ENCODE measurements at places on chromosomes 7 and 10. TPM values are rescaled to one million over a fixed set of nuclear protein-coding genes. Genes with fewer than 3 reads are reported as not detected.

- DNase-seq = no peak
These were observed 33.9 kb upstream of the TSPAN13 start for GRCh38 chr7:16719699-16720098.

DNA sequence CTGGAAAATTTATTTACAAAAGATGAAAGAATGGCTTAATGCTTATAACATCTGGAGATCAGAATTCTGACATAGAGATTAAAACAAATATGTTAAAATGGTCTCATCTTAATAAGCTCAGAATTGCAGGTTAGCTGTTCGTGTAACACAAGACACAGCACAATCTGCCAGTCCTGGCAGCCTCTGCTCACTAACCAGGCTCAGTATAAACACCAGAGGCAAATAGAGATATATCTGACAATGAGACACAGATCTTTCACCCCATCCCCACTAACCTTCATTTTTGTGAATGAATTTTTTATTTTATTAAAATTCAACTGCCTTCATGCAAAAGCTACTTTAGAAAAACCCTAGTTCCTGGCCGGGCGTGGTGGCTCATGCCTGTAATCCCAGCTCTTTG lies 51.8 kb downstream of the RELN start:
- no peak for DNase-seq

DNA sequence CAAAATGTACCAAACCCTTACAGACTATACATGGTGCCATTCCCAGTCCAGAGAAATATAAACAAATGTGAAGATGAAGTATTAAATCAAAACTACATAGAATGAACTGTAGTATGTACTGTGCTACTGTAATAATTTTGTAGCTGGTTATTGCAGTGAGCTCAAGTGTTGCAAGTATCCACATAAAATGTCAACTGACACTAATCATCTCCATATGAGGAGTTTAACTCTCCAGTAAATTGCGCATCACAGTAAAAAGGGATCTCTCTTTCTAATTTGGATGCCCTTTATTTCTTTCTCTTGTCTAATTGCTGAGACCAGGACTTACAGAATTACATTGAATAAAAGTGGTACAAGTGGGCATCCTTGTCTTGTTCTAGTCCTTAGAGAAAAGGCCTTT lies 165.5 kb downstream of the CPED1 start:
- no peak for DNase-seq

Gene ZNF425
- total RNA-seq = 3.5 TPM

- DNase-seq = peak; percentile 74
These were observed 256.7 kb downstream of the AGMO start for GRCh38 chr7:15305002-15305600.

Gene PHYHIPL
- under 0.01 TPM for total RNA-seq

Gene ERVW-1
- not detected for total RNA-seq

Gene NUTM2B
- 0.33 TPM for total RNA-seq

Gene FAM237B
- not detected for total RNA-seq

Gene TMEM184A
- 0.05 TPM for total RNA-seq

DNA sequence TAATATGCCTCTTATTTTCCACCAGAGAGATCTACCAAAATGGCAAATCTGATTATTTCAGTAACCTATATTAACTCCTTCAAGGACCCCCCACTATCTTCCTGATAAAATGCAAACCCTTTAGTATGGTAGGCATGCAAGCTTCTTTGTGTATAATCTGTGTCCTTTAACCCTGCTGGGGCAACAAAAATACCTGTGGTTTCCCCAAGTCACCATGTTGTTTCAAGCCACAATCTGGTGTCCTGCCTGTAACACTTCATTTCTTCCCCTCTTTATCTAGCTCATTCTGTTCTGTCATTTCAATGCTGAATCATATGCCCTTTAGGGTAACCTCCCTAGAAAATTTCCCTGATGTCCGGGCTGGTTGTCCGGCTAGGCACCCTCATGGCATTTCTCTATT lies 5.3 kb downstream of the CALCR start:
- DNase-seq = no peak

Gene CXCL12
- total RNA-seq = 2.9 TPM

DNA sequence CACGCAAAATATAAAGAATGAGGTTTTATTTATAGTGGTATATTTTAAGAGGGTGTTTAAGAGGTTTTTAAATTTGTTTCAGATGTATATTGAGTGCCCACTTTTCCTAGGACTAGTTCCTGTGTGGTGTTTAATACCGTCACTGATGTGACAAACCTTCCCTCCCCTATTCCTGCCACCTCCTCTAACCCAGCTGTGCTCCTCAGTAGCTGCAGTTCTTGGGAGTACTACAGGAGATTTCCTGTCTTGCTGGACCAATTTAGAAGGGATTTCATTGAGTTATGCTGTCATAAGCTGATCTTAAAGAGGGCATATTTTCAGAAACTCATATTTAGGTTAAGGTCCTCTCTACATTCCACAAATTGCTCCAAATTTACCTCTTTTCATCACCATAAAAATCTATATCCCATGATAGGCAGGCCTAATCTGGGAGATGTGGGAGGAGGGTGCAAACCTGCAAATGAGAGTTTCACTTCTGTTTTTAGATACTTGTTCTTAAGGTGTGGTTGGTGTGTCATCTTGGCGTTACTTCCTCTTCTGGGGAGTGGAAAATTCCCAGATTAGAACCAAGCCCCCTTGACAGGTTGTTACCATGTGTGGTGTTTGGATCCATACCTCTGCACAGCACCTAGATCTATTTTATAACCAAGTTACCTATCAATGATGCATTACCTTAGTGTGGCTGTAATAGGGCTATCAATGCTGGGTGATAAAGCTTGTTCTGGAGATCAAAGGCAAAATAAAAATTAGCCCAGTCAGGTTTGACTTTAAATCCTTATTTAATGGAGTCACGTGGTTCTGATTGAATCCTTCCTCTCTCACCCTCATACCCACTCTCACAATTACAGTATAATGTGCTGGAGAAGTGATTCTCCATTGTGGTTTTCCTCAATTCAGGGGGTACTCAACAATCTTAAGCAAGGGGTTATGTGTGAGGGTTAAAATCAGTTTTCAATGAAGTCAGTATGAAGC lies 141.1 kb downstream of the CDK14 start:
- DNase-seq = no peak

- no peak for DNase-seq
These were observed 15.4 kb downstream of the PRF1 start for GRCh38 chr10:70587045-70587658.

Gene IFRD1
- 55.5 TPM for total RNA-seq

GRCh38 chr10:112711366-112711765 lies 238.7 kb upstream of the TCF7L2 start:
- no peak for DNase-seq

DNA sequence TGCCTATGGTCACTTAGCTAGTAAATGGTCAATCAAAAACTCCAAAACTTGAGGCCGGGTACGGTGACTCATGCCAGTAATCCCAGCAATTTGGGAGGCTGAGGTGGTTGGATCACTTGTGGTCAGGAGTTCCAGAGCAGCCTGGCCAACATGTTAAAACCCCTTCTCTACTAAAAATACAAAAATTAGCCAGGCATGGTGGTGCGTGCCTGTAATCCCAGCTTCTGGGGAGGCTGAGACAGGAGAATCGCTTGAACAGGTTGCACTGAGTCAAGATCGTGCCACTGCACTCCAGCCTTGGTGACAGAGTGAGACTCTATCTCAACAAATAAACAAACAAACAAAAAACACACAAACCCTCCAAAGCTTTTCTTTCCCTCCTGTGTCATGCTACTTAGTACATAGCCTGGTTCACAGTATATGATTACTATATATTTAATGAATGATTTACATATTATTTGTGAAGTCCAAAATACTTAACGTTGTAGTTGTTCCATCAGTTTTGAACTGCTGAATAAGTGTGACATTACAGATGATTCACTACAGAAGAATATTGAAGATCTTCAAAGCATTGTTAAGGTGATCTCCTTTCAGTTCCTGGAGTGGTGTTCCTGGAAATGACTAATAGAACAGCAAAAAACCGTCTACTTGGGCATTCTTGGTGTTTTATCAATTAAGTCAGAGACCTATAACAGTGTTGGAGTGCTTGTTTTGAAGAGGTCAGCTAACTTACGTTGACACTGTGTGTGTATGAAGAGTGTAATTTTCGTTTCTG lies 72.9 kb downstream of the ADK start:
- DNase-seq = peak; percentile 85

Gene ETV1
- 5.6 TPM for total RNA-seq

Gene OLAH
- 0.33 TPM for total RNA-seq

- peak; percentile 14 for DNase-seq
These were observed 59.6 kb upstream of the PITRM1 start for GRCh38 chr10:3231951-3232730.

- peak; percentile 39 for DNase-seq
These were observed 7.5 kb upstream of the LRRN3 start for GRCh38 chr7:111083413-111083812.

Gene SLC18A3
- total RNA-seq = not detected

- DNase-seq = no peak
These were observed 286.5 kb downstream of the PTEN start for GRCh38 chr10:88149906-88150305.

Gene TMEM254
- total RNA-seq = 4.9 TPM

- no peak for DNase-seq
These were observed 177.3 kb upstream of the MBL2 start for GRCh38 chr10:52949899-52950298.

GRCh38 chr7:86243171-86243570 lies 400.5 kb upstream of the GRM3 start:
- no peak for DNase-seq

DNA sequence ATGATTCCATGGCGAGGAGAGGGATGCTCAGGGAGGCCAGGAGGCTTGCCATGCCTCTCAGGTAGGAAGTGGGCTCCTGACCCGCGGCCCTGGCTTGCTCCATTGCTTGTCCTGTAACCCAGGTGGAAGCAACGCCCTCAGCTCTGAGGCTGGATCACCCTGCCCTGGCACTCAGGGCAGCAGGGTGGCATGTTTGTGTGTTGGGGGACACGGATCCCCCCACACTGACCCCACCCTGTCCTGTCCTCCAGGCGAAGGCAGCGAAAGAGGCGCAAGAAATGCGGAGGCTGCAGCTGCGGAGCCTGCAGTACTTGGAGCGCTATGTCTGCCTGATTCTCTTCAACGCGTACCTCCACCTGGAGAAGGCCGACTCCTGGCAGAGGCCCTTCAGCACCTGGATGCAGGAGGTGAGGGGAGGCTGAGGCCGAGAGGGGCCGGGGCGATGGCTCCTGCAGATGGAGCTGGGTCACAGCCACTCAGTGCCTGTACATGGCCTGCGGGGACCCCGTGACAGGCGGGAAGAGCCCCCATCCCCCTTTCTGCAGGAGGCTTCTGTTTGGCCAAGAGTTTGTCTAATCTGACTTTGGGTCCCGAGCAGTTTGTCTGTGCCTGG lies 38.3 kb downstream of the PRF1 start:
- DNase-seq = no peak

Gene VENTX
- not detected for total RNA-seq

Gene PDZD8
- total RNA-seq = 24.4 TPM

Gene LGI1
- total RNA-seq = not detected

Gene MRLN
- total RNA-seq = not detected

DNA sequence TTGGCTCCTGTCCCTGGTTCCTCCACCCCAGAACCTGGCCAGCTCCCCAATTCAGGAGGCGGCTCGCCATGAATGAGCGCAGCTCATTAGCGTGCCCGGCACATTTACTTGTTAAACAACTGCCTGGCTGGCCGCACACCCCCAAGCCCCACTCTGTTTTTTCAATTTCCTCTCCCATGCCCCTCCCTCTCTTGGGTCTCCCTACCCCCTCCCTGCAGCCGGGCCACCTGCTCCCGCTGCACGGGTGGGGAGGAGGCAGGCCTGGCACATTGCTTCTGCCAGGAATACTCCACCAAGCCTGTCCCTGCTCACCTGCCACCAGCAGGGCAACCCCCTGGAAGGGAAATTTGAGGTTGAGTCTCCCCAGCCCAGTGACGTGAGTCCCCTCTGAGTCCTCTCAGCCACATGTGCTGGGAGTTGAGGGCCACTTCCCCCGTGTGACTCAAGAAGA lies 2.5 kb upstream of the SLIT1 start:
- no peak for DNase-seq
